ENCODE measurements at places on chromosomes 4 and X. TPM values are rescaled to one million over a fixed set of nuclear protein-coding genes. Genes with fewer than 3 reads are reported as not detected.

GRCh38 chr4:61204353-61205060 lies 4.4 kb downstream of the ADGRL3 start:
- no peak for DNase-seq

The NXF2B gene
- not detected for polyA plus RNA-seq

DNA sequence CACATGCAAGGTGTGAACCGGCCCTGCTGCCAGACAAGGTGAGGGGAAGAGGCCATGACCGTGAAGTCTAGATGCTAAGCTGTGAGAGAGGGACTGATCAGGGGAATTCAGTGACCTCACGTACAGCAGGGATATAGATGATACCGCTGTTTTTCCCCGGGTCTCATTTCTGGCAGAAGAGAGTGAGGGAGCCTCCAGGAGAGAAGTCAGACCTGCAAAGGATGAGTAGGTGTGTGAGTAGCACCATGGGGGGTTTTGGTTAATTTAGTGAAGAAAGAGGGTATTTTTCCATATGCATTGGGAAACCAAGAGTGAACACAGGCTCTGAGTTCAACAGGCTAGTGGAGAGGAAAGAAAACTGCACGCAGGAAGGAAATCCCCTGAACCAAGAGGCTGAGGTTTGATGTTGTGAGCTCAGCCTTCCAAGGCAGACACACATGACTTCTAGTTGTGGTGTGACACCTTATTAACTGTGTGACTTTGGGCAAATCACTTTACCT lies 127.6 kb upstream of the GATB start:
- no peak for DNase-seq

- no peak for DNase-seq
Observed at GRCh38 chr4:16757080-16757521, 141.3 kb downstream of the LDB2 start.

DNA sequence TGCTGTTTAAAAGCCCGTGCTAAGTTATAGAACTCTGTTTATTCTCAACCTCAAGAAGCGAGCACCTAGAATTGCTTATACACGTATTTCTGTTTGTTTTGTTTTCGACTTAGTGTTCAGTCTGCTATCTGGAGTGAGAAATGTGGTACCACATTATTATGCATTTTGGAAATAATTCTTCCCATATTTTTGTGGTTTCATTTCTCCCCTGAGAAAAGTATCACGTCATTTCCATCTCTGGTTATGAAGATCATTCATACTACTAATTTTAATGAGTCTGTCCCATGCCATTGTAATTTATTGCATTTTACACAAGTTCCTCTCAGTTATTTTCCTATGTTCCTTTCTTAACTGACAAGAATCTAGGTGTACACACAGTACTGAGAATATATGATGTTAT lies 186.0 kb downstream of the DCHS2 start:
- DNase-seq, result no peak
